ENCODE measurements at places on chromosomes 13 and 19.

DNA sequence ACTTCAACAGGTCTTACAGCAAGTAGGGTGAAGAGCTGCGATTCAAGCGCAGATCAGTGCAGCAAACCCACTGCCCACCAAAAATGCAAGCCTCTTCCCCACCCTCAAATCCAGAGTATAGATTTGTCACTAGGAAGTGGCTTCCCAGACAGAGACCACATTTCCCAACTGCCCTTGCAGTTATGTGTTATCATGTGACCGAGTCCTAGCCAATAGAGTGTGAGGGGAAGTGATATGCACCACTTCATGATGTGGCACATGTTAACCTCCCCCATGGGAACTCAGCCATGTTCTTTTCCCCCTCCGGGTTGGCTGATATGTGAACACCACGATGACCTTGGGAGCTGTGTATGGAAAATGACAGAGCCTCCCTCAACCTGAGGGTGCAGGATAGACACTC, 50.8 kb downstream of the MBD3L2B start:
- DNase-seq = no peak

DNA sequence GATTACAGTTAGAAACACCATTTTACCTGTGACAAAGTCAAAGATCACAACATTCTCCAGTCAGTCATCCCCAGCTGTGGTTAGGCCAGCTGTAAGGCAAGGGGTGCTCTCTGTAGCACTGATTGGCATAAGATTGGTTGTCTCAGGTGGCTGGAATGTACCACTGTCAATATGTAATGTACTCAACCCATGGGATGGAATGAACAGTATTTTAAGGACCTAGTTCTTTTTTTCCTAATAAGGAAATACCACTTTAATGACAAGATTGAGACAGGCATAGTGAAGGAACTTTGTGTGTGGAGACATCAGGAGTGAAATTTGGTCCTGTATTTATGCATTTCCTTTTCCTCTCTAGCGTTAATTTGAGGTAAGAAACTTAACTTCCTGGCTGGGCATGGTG, 310.7 kb downstream of the ITGBL1 start:
- no peak for DNase-seq

DNA sequence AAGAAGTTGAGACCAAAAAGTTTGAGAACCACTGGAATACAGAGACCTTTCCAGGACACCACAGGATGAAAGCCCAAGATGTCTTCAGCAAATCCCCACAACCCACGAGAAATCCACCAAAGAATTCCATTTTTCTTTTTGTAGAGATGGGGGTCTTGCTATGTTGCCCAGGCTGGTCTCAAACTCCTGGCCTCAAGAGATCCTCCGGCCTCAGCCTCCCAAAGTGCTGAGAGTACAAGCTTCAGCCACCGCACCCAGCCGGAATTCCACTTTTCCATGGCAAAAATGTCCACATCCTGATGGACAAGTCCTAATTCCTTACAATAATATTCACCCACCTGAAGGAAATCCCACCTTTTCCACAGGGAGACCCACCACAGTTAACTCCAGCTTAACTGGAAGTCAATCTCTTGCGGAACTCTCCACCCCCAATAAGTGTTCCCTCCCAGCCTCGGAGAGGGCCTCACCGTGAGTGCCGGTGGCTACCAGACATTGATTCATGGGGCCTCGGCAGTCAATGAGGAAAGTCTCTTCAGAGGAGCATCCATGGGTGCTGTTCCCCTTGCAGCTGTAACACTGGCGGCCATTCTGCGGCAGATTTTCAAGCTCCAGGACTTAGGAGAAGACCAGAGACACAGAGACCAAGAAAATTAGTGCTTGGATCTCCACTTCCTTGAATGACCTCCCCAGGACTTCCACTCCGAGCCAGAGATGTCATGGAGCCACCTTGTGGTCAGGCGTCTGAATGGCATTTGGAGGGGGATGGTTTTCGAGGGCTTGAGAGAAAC, 12.3 kb upstream of the CADM4 start:
- DNase-seq = no peak

GRCh38 chr19:35533822-35534392, 651 bp downstream of the GAPDHS start:
- no peak for DNase-seq

- no peak for DNase-seq
These were observed 478.6 kb downstream of the EFNB2 start for GRCh38 chr13:106056851-106057250.

DNA sequence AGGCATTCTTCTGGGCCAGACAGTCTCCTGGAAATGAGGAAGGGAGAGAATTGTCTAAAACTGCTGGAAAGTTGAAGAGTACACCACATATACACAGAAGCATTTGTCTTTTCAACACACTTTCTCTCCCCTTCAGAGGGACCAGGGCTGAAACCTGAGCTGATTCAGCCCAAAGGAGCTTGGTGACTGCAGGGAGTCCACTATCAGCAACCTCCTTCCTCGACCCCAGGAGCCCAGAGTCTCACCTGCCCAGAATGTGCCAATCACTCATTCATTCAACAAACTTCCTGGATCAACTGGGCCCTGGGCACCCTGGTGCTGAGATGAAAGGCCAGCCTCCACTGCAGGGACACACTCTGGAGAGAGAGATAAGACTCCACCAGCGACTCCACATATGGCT, 128.9 kb upstream of the VSTM2B start:
- DNase-seq = no peak

DNA sequence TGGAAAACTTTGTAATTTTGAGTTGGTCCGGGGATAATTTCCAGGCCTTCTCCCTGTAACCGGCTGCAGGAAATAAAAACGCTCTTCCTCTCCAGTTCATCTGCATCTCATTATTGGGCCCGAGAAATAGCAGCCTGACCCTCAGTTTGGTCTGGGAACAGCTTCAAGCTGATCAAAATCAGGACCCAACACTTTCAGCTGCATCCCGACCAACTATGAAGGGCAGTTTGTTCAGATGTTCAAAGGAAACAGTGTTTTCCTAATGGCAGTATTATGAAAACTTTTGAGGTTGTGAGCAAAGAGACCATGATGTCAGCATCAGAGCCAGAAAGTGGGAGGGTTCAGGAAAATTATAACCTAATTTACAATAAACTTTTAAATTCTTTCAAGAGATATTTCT, 35.7 kb downstream of the STK24 start:
- no peak for DNase-seq

GRCh38 chr13:46122304-46122703, 17.5 kb upstream of the CPB2 start:
- no peak for DNase-seq

- no peak for DNase-seq
These were observed 1.5 kb downstream of the CEBPA start for GRCh38 chr19:33300894-33301143.

DNA sequence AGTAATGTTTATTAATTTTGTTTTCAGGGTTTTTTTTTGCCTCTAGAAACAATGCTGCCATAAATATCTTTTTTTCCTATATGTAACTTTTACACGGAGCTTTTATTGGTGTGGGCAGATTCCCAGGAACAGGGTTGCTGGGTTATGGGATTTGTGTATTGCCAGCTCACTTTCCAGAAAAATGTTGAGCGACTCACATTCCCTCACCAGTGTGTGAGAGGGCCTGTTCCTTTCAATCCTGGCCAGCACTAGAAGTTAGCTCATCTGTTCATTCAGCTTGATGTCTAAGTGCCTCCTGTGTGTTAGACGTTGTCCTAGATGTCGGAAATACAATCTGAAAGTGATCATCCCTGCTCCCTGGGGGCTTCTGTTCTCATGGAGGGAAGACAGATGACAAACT, 2.6 kb downstream of the ZNF71 start:
- DNase-seq = no peak

DNA sequence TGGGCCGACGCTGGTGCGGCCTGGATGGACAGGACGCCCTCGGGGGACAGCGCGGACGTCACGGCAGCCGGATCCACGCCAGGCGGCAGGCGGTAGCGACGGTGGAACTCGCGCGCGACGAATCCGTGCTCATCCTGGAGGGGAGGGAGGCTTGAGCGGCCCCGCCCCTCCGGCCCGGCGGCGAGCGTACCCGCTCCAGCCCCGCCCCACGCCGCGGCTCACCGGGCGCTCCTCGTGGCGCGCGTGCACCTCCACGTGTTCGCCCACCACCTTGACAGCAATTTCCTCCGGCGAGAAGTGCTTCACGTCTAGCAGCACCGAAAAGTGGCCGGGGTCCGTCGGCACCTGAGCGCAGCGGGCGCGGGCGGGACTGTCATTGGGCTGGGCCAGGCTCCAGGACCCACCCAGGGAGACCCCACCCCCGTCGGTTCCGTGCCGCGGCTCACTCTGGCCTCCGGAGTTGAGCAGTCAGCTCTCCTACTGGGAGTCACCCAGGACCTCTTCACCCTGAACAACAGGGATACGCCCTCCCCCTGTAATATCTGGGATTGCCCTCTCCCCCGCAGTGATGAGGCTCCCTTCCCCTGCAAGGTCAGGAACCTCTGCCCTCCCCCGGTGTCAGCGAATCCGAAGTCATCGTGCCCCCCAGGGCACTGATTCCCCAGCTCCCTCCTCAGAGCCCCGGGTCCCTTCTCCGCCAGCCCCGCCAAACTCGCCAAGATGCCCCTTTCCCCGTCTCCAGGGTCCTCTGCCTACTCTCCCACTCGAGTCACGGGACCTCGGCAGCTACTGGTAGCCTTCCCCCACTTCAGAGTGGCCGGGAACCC, 1.1 kb downstream of the HSPB6 start:
- DNase-seq = no peak

DNA sequence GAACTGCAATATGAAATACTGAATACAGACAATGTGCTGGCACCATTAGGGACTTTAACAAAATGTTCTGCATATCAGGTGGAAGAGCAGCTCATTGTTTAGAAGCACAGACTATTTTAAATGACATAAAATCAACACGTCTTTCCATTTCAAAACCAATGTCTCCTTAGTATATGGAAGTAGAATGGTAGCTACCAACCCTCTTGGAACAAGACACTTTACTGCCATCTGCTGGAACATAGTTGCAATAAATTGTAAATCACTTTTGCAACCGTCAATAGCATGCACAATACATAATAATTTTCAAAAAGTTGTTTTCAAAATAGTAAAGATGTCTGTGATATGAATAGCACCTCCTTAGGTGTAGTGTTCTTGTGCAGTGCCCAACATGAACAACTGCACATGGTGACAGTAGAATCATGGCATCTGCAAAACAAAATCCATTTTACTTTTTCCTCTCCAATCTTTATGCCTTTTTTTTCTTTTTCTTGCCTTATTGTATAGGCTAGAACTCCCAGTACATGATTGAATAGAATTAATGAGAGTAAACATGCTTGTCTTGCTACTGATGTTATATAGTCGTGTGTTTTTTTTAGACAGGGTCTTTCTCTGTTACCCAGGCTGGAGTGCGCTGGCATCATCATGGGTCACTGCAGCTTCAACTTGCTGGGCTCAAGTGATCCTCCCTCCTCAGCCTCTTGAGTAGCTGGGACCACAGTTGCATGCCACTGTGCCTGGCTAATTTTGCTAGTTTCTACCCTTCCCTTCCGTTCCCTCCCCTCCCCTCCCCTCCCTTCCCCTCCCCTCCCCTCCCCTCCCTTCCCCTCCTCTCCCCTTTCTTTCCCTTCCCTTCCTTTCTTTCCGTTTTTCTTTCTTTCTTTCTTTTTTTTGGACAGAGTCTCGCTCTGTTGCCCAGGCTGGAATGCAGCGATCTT, 7.8 kb upstream of the LYPD5 start:
- no peak for DNase-seq

DNA sequence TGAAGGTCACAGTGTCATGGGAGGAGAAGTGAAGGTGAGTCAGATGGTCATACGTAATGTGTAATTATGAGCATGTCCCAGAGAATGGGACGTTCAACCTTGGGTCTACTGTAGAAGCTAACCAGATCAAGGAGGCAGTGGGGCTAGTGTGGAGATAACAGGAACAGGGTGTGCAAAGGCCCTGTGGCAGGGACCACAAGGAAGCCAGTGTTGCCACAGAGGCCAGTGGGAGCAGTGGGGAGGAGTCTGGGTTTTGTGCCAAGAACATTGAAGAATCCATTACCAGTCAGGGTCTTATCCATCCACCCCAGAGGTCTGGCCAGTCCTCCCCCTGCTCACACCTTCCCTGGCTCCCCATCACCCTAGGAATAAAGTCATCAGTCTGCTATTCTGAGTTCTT, 3.3 kb downstream of the MRPL4 start:
- DNase-seq = no peak

DNA sequence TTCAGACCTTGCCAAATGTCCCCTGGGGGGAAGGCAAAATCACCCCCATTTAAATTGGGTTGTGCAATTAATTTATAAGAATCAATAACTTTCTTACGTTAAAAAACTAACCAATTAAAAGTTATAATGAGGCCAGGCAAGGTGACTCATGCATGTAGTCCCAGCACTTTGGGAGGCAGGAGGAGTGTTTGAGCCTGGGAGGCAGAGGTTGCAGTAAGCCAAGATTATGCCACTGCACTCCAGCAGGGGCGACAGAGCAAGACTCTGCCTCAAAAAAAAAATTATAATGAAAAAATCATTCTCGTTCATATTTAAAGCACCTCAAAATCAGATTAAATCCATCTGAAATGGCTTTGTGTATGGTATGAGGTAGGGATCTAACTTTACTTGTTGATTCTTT, 18.4 kb upstream of the SIGLEC14 start:
- DNase-seq = no peak

DNA sequence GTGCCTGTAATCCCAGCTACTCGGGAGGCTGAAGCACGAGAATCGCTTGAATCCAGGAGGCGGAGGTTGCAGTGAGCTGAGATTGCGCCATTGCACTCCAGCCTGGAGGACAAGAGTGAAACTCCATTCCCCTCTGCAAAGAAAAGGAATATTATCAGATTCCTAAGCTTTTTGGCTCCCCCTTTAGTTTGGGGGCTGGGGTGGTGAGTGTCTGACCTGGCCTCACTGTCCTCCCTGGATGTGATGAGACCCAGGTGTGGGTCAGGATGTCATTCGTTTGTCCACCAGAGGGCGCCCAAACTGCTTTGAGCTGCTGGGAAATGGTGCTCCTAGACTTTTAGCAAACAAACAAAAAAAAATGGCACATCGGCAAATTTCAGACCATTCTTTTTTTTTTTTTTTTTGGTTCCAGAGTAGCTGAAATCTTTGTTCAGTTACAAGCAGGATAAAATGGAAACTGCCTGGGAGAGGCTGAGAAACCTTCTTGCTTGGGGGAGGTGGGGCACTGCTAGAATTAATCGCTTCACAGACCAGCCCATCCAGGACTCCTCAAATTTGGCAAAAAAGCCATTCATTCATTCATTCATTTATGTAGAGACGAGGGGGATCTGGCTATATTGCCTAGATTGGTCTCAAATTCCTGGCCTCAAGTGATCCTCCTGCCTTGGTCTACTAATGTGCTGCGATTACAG, 29.4 kb downstream of the SPC24 start:
- DNase-seq = peak; percentile 65

- DNase-seq = no peak
These were observed 934 bp downstream of the KXD1 start for GRCh38 chr19:18558604-18559003.

DNA sequence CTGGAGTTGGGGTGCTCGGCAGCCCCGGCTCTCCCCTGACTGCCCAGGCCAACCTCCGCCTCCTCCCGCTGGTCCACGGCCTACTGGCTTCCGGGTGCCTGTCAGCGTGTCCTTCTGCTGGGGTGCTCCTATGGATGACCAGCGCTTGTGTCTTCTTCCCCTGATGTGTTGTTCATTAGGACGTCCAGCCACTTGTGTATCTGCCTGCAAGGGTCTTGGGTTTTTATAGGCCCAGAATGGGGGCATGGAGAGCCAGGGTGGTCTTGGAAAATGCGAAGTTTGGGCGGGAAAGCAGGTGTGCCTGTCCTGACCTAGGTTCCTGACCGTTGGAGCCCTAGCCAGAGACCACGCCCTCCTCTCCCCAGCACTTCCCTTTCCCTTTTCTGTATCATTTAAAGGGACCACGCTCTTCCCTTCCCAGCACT, 139.8 kb downstream of the SLITRK5 start:
- no peak for DNase-seq
